ENCODE measurements at places on chromosomes 5 and 9.

DNA sequence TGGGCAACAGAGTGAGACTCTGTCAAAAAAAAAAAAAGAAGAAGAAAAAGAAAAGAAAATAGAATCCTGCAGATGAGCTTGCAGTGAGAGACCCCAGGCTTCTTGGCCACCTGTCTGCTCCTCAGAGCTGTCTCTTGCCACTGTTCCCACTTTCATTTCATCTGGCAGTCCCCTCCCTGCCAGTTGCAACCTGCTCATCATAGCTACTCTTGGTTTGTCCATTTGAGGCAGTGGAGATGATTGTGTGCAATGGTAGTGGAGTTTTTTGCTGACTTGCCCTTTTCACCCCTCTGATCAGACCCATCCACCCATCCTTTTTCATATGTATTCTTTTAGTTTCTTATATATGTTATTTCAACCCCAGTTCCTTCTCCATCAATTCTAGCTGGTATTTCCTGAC is 28.7 kb downstream of the ANKRD33B start:
- no peak for DNase-seq

- DNase-seq: no peak
Observed at GRCh38 chr9:133515615-133516255, 9.0 kb downstream of the MYMK start.

DNA sequence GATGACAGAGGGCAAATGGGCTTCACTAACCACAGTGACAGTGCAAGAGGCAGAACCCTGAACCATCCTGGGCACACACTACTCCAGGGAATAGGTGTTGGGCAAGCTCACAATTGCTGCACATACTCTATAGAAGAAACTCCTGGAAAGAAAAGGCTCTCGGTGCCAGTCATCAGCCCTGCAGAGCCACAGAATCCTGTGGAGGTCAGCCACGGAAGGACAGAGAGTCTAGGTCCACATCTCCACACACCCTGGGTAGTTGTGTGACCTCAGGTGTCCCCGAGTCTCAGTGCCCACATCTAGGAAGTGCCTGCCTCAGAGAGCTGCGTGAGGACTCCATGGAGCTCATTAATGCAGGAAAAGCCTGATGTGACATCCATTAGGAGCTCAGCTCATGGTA is 16.0 kb upstream of the ANGPTL2 start:
- no peak for DNase-seq

DNA sequence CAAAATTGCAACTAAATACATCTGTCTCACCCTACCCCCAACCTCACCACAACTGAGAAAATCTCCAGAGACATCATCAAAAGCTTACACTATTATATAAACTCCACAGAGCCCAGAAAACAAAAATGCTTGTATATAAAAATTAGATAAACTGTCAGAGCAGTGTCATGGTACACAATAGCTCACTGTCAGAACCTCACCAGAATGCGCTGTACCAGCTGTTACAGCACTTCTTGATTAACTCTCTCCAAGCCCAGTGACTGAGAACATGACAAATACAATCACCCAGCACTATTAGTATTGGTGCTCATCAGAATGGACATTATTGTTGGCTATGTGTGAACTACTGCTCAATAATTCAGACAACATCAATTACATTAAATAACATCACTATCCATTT is 65.7 kb downstream of the ZDHHC21 start:
- DNase-seq: no peak

- no peak for DNase-seq
Observed at GRCh38 chr5:142134331-142135010, 25.9 kb downstream of the NDFIP1 start.

DNA sequence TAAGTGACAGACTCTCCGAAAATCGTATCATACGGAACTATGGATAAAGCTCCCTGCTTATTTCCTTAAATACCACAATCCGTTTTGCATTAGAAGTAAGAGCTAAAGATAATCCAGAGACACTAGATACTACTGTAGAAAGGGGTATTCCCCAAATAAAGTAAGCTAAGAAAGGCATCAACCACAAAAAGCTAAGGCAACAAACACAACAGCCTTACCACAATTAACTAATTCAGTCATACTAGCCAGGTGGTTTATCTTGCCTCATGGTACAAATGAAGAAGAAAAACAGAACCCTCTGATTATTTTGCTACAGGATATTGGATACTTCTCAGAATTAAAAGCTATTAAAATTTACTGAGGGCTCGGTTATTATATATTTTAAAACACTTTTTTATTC is 14.1 kb downstream of the ERP44 start:
- DNase-seq: no peak

Data from ACHN (cell line).